ENCODE measurements at places on chromosomes 5 and 9. TPM values are rescaled to one million over a fixed set of nuclear protein-coding genes. Genes with fewer than 3 reads are reported as not detected.
A peak's percentile ranks its signal among the peaks of the same experiment; 100 is the strongest.

Gene PCDH1
- 97.3 TPM for total RNA-seq

- no peak overlapping the region for H3K4me3 ChIP-seq
- H3K27ac ChIP-seq: no peak overlapping the region
- no peak for DNase-seq
These were observed 169.2 kb downstream of the RAB3C start for GRCh38 chr5:58752104-58752503.

Gene PCDHGB3
- 1.1 TPM for total RNA-seq

Gene SLC2A6
- 2.4 TPM for total RNA-seq

GRCh38 chr5:156834916-156835315 lies 15.2 kb upstream of the PPP1R2B start:
- H3K27ac ChIP-seq: no peak overlapping the region
- H3K27me3 ChIP-seq: no peaks in the 10 kb centered on the region
- no peak overlapping the region for H3K4me3 ChIP-seq

Gene TRPM3
- 0.35 TPM for total RNA-seq

Gene KCNN2
- 0.84 TPM for total RNA-seq

DNA sequence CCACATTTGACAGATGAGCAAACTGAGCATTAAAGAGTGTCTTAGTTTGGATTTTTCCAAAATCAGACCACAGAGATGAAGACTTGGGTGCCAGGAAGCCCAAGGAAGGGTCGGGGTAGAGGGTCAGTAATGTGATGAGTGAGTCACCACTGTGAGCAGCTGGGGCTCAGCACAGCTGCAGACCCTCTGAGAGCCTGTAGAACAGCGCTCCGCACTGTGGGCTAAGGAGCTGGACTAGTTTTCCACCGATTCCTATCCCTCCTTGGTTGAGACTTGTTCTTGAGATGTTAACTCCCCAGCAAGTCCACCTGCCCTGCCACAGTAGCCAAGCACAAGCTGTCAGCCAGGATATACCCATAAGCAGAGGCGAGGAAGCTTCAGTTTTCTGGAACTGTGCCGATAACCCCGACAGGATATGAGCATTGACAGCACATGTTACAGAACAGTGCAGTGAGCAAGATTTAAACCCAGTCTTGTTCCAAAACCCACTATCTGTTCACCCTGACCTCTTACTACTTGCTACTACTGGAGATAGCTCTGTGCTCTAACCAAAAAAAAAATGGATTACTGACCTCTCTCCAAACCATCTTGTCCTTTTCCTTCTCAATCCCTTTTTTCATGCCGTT lies 31.8 kb downstream of the EGFLAM start:
- DNase-seq: no peak
- no peaks in the 10 kb centered on the region for H3K4me1 ChIP-seq
- H3K36me3 ChIP-seq: no peaks in the 10 kb centered on the region
- H3K27me3 ChIP-seq: no peaks in the 10 kb centered on the region

GRCh38 chr5:111733571-111733970 lies 23.4 kb downstream of the NREP start:
- H3K4me3 ChIP-seq: no peak overlapping the region
- H3K36me3 ChIP-seq: no peaks in the 10 kb centered on the region
- H3K4me1 ChIP-seq: no peaks in the 10 kb centered on the region
- no peak overlapping the region for H3K27ac ChIP-seq
- no peaks in the 10 kb centered on the region for H3K27me3 ChIP-seq

GRCh38 chr5:67221487-67222242 lies 25.1 kb upstream of the CD180 start:
- peaks cover 2% of the 10 kb centered on the region for H3K4me1 ChIP-seq
- H3K27ac ChIP-seq: peak overlapping the region; percentile 12
- no peak overlapping the region for H3K4me3 ChIP-seq
- no peak for DNase-seq
- no peaks in the 10 kb centered on the region for H3K27me3 ChIP-seq

DNA sequence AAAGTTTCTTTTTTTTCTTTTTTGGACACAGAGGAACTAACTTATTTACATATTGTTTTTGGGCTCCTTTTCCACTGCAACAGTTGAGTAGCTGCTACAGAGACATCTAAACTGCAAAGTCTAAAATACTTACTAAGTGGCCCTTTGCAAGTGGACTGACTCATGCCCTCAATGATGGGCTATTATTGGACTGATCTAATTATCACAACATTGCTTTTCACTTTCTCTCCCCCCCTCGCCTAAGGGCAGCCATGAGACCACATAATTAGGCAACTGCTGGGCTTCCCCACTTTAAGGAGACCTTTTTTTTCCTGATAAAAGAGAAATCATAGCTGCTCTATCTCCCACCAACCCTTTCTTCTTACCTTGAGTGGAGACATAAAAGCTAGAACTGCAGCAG lies 47.0 kb downstream of the PLK2 start:
- DNase-seq: no peak
- H3K4me1 ChIP-seq: no peaks in the 10 kb centered on the region
- H3K27ac ChIP-seq: no peak overlapping the region
- no peaks in the 10 kb centered on the region for H3K27me3 ChIP-seq
- no peaks in the 10 kb centered on the region for H3K36me3 ChIP-seq

Gene NUP214
- 43.8 TPM for total RNA-seq

- no peaks in the 10 kb centered on the region for H3K4me1 ChIP-seq
- H3K36me3 ChIP-seq: no peaks in the 10 kb centered on the region
- H3K27ac ChIP-seq: no peak overlapping the region
- H3K27me3 ChIP-seq: no peaks in the 10 kb centered on the region
These were observed 122.4 kb upstream of the FGF10 start for GRCh38 chr5:44511596-44511995.

DNA sequence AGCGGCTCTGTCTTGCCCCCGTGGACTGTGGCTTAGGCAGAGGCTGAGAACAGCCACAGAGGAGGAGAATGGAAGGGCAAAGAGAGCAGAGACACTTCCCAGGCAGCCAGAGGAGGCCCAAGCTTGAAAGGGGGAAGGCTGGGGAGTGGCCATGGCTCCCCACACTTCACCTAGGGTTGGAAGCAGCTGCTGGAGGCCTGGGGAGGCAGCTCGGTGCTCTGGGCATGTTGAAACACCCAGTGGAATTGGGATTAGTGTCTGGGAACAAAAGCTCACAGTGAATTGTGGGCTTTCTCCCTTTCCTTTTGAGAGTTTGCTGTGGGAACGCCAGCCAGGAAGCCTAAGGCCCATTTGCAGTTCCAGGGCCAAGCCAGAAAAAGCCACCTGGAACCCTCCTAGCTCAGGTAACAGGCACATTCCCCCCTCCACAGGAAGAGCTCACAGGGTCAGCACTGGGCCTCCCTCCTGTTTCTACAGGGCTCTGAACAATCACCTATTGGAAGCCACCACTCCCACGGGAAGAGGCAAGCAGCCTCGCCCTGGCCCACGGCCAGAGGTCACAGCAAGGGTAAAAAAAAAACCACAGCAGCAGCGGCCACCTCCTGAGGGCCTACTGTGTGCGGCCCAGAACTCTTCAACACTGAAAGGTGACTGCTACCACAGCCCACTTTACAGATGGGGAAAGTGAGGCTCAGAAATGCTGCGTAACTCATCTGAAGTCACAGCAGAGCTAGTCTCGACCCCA lies 20.2 kb downstream of the EEIG1 start:
- H3K27ac ChIP-seq: peak overlapping the region; percentile 59
- peaks cover 29% of the 10 kb centered on the region for H3K4me1 ChIP-seq
- H3K27me3 ChIP-seq: no peaks in the 10 kb centered on the region
- no peak for DNase-seq
- H3K4me3 ChIP-seq: no peak overlapping the region

- no peaks in the 10 kb centered on the region for H3K27me3 ChIP-seq
- H3K27ac ChIP-seq: no peak overlapping the region
- no peak overlapping the region for H3K4me3 ChIP-seq
- DNase-seq: no peak
These were observed 207.7 kb downstream of the TTLL11 start for GRCh38 chr9:121885345-121885901.

Gene HCN1
- total RNA-seq: 0.11 TPM

GRCh38 chr5:28473531-28474107 lies 1435.2 kb upstream of the CDH9 start:
- no peak overlapping the region for H3K4me3 ChIP-seq
- no peaks in the 10 kb centered on the region for H3K36me3 ChIP-seq
- H3K27ac ChIP-seq: no peak overlapping the region
- DNase-seq: no peak
- no peaks in the 10 kb centered on the region for H3K4me1 ChIP-seq

DNA sequence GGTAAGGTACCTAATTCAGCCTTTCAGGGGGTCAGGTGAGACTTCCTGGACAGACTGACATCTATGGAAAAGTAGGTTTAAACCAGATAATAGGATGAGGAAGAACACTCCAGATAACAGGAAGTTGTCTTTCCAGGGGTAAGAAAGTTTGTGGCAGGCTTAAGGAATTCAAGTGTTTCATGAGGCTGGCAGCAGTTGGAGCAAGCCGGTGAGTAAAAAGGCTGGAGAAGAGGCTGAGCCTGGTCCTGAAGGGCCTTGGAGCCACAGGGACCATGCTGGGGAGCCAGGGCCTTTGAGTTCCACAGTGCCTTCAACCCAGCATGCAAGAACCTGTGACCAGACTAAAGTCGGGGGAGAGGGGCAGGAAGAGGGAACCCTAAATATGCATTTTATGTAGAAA lies 353.4 kb downstream of the SPOCK1 start:
- H3K27ac ChIP-seq: no peak overlapping the region
- no peaks in the 10 kb centered on the region for H3K36me3 ChIP-seq
- H3K4me3 ChIP-seq: no peak overlapping the region
- no peaks in the 10 kb centered on the region for H3K4me1 ChIP-seq
- no peak for DNase-seq

Gene NR5A1
- total RNA-seq: not detected

DNA sequence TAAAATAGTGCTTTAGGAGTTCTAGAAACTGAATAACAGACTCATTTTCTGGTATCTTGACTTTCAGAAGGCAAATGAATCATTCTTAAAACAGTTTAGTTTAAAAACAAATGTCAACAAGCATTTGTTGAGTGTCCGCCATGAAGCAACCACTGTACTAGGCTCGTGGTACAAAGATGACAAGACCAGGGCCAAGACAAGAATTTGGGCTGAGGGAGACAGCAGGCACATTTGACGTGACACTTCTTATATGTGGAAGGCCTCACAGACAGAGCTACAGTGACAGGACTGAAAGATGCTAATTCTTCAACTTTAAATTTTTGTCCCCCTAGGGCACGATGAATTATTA lies 14.4 kb upstream of the ZNF131 start:
- DNase-seq: no peak
- no peaks in the 10 kb centered on the region for H3K4me1 ChIP-seq
- H3K36me3 ChIP-seq: no peaks in the 10 kb centered on the region

Gene APBA1
- 7.5 TPM for total RNA-seq

DNA sequence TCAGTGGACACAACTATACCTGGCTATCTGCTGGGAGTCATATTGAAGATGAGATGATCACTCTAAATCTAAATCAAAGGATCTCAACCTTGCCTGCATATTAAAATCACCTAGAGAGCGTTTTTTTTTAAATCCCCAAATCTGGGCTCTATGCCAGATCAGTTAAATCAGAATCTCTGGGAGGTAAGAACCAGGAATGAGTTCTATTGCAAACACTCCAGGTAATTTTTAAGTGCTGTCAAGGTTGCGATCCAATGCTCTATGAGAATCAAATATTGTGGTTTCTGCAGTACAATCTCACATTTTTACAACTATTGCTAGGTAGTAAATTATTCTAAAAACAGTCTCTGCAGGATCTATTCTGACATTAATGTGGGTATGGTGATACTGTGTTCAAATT lies 202.3 kb upstream of the OR13F1 start:
- H3K27me3 ChIP-seq: no peaks in the 10 kb centered on the region
- no peak overlapping the region for H3K4me3 ChIP-seq
- H3K36me3 ChIP-seq: no peaks in the 10 kb centered on the region
- DNase-seq: no peak
- H3K4me1 ChIP-seq: no peaks in the 10 kb centered on the region
- no peak overlapping the region for H3K27ac ChIP-seq

Gene EGFL7
- 17.3 TPM for total RNA-seq

Gene PRDM9
- total RNA-seq: not detected

DNA sequence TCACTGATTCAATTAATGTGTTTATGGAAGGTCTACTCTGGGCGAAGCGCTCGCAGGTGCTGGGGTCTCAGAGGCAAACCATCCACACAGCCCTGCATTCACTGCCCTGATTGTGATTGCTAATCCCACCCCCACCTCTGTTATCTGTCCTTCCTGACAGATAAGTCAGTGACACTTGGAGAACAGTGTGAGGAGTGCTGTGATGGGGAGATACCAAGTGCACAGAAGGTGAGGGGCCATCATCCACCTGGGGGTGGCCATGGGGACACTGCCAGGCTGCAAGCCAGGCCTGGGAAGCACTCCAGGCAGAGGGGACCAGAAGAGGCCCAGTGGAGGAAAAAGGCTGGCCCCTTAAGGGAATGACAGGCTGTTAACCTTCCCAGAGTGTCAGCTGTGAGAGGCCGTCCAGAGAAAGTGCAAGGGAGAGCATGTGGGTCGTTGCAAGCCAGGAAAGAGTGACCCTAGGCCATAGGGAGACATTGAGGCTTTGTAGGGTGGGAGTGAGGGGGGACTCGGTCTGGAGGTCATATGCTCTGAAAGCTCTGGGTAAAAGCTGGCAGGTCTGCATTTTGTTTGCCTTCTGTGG lies 18.0 kb downstream of the IL9 start:
- no peak overlapping the region for H3K4me3 ChIP-seq
- H3K4me1 ChIP-seq: no peaks in the 10 kb centered on the region
- H3K36me3 ChIP-seq: no peaks in the 10 kb centered on the region
- H3K27ac ChIP-seq: no peak overlapping the region

Gene VPS13A
- 31.8 TPM for total RNA-seq

Gene SH3GL2
- total RNA-seq: 1.1 TPM

- peak overlapping the region; percentile 61 for H3K27ac ChIP-seq
- DNase-seq: peak; percentile 42
- H3K4me1 ChIP-seq: peaks cover 7% of the 10 kb centered on the region
- H3K4me3 ChIP-seq: peak overlapping the region; percentile 40
- H3K36me3 ChIP-seq: no peaks in the 10 kb centered on the region
- no peaks in the 10 kb centered on the region for H3K27me3 ChIP-seq
These were observed 24.1 kb upstream of the PTGS1 start for GRCh38 chr9:122346478-122347347.

- H3K27ac ChIP-seq: peak overlapping the region; percentile 25
- no peak for DNase-seq
- H3K36me3 ChIP-seq: no peaks in the 10 kb centered on the region
- no peaks in the 10 kb centered on the region for H3K4me1 ChIP-seq
- no peaks in the 10 kb centered on the region for H3K27me3 ChIP-seq
- H3K4me3 ChIP-seq: no peak overlapping the region
These were observed 49.4 kb downstream of the ITGA1 start for GRCh38 chr5:52837068-52837467.

Gene TDRD7
- 35.3 TPM for total RNA-seq

Gene SLC23A1
- total RNA-seq: 5.0 TPM

DNA sequence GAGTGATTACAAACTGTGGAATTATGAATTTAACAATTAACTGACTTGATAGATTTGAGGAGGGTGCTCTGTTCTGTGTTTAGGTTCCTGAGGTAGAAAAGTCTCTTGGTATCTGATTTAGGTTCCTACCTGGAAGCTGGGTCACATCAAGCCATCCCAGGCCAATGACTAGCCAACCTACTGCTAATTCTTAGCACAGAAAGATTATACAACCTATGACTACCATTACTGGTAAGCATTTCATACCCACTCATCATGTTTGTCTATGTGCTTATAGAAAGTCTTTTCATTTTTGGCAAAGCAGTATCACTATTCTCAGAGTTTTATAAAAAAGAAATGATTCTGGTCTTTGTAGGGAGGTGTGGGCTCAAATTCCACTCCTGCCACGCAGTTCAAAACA lies 49.7 kb downstream of the GNAQ start:
- peak overlapping the region; percentile 80 for H3K27ac ChIP-seq
- no peaks in the 10 kb centered on the region for H3K36me3 ChIP-seq
- no peak overlapping the region for H3K4me3 ChIP-seq

All from colonic mucosa (tissue), 4 donors.